HepG2 (cell line): ENCODE measurements at places on chromosomes 2 and 18.

- DNase-seq: no peak
- H3K36me3 ChIP-seq: no peaks in the 10 kb centered on the region
- H3K27me3 ChIP-seq: no peaks in the 10 kb centered on the region
- H3K4me3 ChIP-seq: no peak overlapping the region
- H3K27ac ChIP-seq: no peak overlapping the region
- H3K4me1 ChIP-seq: peaks cover 10% of the 10 kb centered on the region
Observed at GRCh38 chr2:120029672-120030640, 17.1 kb downstream of the EPB41L5 start.

GRCh38 chr2:9178904-9179571 lies 27.6 kb upstream of the ASAP2 start:
- no peaks in the 10 kb centered on the region for H3K36me3 ChIP-seq
- no peak overlapping the region for H3K4me3 ChIP-seq
- H3K27me3 ChIP-seq: peaks cover 24% of the 10 kb centered on the region
- peaks cover 41% of the 10 kb centered on the region for H3K4me1 ChIP-seq
- DNase-seq: peak; percentile 93

- H3K4me1 ChIP-seq: no peaks in the 10 kb centered on the region
- H3K27ac ChIP-seq: no peak overlapping the region
- H3K36me3 ChIP-seq: no peaks in the 10 kb centered on the region
- DNase-seq: no peak
Observed at GRCh38 chr2:74253971-74254310, 55.5 kb downstream of the MTHFD2 start.

DNA sequence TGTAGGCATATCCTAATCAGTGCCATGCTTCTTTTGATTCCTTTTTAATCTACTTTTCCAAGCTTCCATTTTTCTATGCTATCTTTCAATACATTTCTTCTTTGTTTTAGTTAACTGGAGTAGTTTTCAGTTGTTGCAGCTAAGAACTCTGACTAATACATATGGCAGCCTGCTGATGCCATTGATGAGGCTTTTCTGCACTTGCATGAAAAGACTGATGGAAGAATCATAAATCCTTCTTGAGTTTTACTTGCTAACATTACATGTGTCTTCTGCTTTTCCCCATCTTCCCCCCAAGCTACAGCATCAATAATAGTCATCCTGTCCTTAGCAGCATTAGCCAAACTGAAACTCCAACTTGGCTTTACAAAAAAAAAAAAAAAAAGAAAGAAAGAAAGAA lies 203.3 kb downstream of the LRP1B start:
- H3K36me3 ChIP-seq: no peaks in the 10 kb centered on the region
- no peaks in the 10 kb centered on the region for H3K27me3 ChIP-seq

DNA sequence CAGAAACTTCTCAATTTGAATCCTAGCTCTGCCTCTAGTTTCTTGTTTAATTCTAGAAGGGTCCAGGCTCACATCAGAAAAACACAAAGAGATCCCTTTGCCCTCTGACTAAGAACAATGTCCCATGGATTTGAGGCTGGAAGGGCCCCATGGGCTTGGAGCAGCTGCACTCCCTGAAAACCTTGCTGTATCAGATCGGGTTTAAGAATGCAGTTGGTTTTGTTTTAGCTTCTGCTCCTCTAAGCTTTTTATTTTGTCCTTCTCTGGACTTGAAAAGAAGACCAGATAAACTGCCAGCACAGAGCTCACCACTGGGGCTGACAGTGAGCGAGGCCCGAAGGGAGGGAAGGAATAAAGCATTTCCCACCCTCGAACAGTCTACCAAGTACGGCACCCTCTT lies 69.2 kb upstream of the WIPF1 start:
- no peaks in the 10 kb centered on the region for H3K4me1 ChIP-seq
- H3K36me3 ChIP-seq: no peaks in the 10 kb centered on the region
- no peak for DNase-seq
- H3K4me3 ChIP-seq: no peak overlapping the region
- no peak overlapping the region for H3K27ac ChIP-seq

- H3K36me3 ChIP-seq: no peaks in the 10 kb centered on the region
- H3K4me3 ChIP-seq: no peak overlapping the region
- no peak overlapping the region for H3K27ac ChIP-seq
- no peaks in the 10 kb centered on the region for H3K4me1 ChIP-seq
Observed at GRCh38 chr18:25335062-25335461, 16.9 kb downstream of the ZNF521 start.

DNA sequence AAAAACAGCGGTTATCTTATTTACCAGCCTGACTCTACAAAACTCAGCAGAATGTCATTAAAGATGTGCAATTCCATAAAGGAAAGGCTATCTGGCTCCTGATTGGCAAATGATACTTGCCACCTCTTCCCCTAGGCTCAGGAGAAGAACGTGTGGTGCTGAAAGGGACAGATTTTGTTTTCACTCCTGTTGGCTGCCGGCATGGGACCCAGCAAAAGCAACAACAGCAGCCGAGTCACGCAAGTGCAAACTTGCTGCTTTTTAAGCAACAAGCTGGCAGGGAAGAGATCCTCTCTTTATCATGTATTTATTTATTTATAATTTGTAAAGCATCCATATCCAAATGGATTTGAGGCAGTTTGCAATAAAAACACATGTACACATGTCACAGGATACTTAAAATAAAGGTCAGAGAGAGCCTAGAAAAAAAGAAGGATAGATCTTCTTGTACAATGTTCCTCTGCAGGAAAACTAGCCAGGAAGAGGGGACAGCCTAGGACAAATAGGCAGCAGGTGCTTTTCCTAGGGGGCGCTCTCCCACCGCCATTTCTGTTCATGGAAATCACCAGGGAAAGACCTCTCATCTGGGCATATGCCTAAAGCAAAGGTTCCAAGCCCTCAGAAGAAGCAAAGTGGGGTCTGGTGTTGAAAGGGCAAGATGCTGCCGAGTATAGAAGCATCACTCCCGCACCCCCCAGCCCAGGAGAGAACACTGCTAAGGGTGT lies 799.3 kb downstream of the BCL11A start:
- no peaks in the 10 kb centered on the region for H3K36me3 ChIP-seq
- no peaks in the 10 kb centered on the region for H3K27me3 ChIP-seq
- H3K4me1 ChIP-seq: no peaks in the 10 kb centered on the region
- no peak overlapping the region for H3K4me3 ChIP-seq

DNA sequence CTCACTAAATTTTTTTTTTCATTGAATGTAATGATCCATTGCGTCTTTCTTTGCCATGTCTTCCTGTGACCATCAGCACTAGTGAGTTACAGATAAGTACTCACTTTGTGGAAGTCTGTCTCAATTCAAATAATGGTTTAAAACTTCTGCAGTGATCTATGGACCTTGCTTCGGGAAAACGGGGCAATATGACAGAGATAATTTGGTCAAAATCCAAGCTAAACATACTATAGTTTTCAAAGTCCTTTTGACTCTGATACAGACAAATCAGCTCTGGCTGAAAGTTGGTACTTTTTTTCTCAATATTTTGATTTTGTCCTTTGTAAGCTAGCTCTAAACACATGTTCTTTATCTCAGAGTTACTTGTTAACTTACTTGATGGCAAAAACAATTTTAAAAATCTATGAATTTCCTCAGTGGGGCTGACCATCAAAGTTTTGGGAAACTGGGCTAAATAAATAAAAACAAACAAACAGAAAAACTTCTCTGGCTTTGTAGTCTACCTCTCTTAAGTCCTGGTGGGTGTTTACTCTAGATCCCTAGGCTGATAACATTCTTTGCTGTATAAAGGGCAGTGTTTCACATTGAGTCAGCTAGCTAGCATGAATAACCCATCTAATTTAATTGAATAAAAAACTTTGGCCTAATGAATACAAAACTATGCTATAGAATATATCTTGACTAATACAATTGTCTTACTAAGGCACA lies 327.6 kb downstream of the RDH14 start:
- H3K27me3 ChIP-seq: no peaks in the 10 kb centered on the region
- H3K4me1 ChIP-seq: peaks cover 22% of the 10 kb centered on the region
- DNase-seq: peak; percentile 35
- H3K36me3 ChIP-seq: no peaks in the 10 kb centered on the region
- no peak overlapping the region for H3K27ac ChIP-seq

GRCh38 chr2:55338268-55338667 lies 69.2 kb upstream of the MTIF2 start:
- no peak for DNase-seq
- no peak overlapping the region for H3K4me3 ChIP-seq
- no peak overlapping the region for H3K27ac ChIP-seq
- H3K27me3 ChIP-seq: no peaks in the 10 kb centered on the region
- peaks cover 37% of the 10 kb centered on the region for H3K36me3 ChIP-seq
- H3K4me1 ChIP-seq: peaks cover 17% of the 10 kb centered on the region

DNA sequence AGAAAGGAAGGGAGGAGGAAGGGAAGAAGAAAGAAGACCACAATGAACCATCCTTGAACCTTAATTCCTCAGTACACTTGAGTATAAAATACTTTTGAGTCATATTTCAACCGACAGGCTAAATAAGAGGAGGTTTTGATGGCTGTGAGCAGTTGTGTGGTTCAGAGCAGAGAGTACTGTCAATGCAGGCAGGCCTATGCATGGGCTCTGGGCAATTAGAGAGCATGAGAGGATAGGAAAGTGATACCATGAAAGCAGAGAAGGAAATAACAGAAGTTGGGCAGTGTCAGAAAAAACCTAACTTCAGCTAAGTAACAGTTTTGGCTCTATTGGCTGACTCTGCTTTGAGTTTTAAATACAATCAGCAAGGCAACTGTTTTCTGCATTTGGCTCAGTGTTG lies 123.6 kb upstream of the STK17B start:
- H3K27ac ChIP-seq: no peak overlapping the region
- no peaks in the 10 kb centered on the region for H3K27me3 ChIP-seq
- no peaks in the 10 kb centered on the region for H3K36me3 ChIP-seq
- H3K4me3 ChIP-seq: no peak overlapping the region
- no peak for DNase-seq

GRCh38 chr2:176126929-176127773 lies 2.4 kb upstream of the HOXD8 start:
- H3K4me1 ChIP-seq: no peaks in the 10 kb centered on the region
- H3K36me3 ChIP-seq: no peaks in the 10 kb centered on the region
- H3K27me3 ChIP-seq: peaks cover 81% of the 10 kb centered on the region
- H3K4me3 ChIP-seq: no peak overlapping the region

DNA sequence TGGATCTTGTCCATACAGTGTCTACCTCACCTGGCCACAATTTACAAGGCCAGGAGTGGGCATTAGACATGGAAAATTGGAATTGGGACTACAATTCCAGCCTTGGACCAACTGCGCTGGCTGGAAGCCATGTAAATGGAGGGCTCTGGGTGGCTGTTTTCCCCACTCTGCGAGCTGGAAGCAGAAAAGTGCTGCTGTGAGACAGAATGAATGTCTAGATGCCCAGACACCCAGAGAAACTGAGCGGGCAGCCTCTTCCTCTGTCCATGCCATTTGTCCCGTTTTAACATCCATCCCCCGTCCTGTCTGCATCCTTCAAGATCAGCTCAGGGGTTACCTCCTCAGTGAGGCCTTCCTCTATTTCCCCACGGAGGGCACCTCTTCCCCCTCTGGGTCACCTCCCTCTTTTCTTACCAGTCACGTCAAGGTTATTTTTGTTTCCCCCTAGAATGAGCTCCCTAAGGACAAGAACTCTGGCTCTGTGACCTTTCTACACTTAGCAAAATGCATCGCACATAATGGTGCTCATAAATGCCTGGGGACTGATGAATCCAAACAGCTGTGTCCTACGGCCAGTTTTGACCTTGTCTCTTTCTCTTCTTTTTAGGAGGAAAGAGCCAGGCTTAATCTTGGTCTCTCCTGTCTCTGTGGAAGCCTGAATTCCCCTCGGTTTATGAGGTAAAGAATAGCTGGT lies 41.2 kb downstream of the MCFD2 start:
- H3K27ac ChIP-seq: no peak overlapping the region
- DNase-seq: no peak
- peaks cover 49% of the 10 kb centered on the region for H3K4me1 ChIP-seq
- H3K27me3 ChIP-seq: peaks cover 5% of the 10 kb centered on the region; the same call in 1 of the 2 replicates
- H3K4me3 ChIP-seq: no peak overlapping the region

GRCh38 chr2:46369783-46370182 lies 72.6 kb downstream of the EPAS1 start:
- no peak for DNase-seq
- H3K36me3 ChIP-seq: peaks cover 52% of the 10 kb centered on the region
- no peak overlapping the region for H3K27ac ChIP-seq
- no peaks in the 10 kb centered on the region for H3K27me3 ChIP-seq
- peaks cover 23% of the 10 kb centered on the region for H3K4me1 ChIP-seq

GRCh38 chr18:10149768-10150556 lies 236.1 kb downstream of the VAPA start:
- no peaks in the 10 kb centered on the region for H3K27me3 ChIP-seq
- H3K27ac ChIP-seq: no peak overlapping the region
- no peak overlapping the region for H3K4me3 ChIP-seq
- no peaks in the 10 kb centered on the region for H3K4me1 ChIP-seq
- no peaks in the 10 kb centered on the region for H3K36me3 ChIP-seq

DNA sequence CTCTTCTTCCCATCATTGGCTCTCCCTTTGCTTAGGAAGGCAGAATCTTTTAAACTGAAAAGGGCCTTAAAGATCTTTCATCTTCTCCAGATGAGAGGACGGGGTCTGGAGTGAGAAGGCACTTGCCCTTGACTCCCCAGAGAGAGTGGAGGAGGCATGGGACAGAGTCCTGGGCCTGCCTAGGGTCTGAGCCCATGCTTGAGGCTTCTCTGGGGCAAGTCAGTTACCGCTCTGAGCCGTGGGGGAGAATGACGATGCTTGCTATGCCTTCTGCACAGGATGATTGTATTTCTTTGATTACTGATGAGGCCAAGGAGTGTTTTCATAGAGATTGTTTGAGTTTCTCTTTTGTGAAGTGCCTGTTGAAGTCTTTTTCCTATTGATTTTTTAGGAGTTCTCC lies 921 bp downstream of the PLB1 start:
- no peaks in the 10 kb centered on the region for H3K36me3 ChIP-seq
- no peak overlapping the region for H3K4me3 ChIP-seq
- no peaks in the 10 kb centered on the region for H3K4me1 ChIP-seq

GRCh38 chr2:237427769-237428506 lies 14.0 kb upstream of the COL6A3 start:
- no peak for DNase-seq
- H3K27me3 ChIP-seq: no peaks in the 10 kb centered on the region
- H3K4me1 ChIP-seq: no peaks in the 10 kb centered on the region
- no peak overlapping the region for H3K27ac ChIP-seq
- H3K4me3 ChIP-seq: no peak overlapping the region

DNA sequence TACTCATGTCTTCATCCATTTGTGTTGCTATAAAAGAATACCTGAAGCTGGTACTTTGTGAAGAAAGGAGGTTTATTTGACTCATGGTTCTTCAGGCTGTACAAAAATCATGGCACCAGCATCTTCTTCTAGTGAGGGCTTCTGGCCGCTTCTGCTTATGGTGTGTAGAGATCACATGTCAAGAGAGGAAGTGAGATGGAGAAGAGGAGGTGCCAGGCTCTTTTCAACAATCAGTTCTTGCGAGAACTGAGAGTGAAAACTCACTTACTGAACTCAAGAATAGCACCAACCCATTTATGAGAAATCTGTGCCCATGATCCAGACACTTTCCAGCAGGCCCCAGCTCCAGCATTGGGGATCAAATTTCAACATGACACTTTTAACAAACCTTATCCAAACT lies 30.0 kb upstream of the BARD1 start:
- no peak overlapping the region for H3K4me3 ChIP-seq
- H3K27ac ChIP-seq: no peak overlapping the region
- peaks cover 8% of the 10 kb centered on the region for H3K4me1 ChIP-seq
- no peak for DNase-seq
- no peaks in the 10 kb centered on the region for H3K27me3 ChIP-seq
- no peaks in the 10 kb centered on the region for H3K36me3 ChIP-seq

- no peaks in the 10 kb centered on the region for H3K36me3 ChIP-seq
- DNase-seq: no peak
- H3K27me3 ChIP-seq: no peaks in the 10 kb centered on the region
- peaks cover 33% of the 10 kb centered on the region for H3K4me1 ChIP-seq
- H3K4me3 ChIP-seq: no peak overlapping the region
Observed at GRCh38 chr2:112136096-112136495, 2.1 kb upstream of the FBLN7 start.

- H3K27ac ChIP-seq: no peak overlapping the region
- H3K27me3 ChIP-seq: no peaks in the 10 kb centered on the region
- H3K4me1 ChIP-seq: peaks cover 16% of the 10 kb centered on the region
- no peak overlapping the region for H3K4me3 ChIP-seq
- H3K36me3 ChIP-seq: no peaks in the 10 kb centered on the region
- no peak for DNase-seq
Observed at GRCh38 chr2:18891600-18892345, 302.4 kb upstream of the NT5C1B start.
